Breast epithelium (tissue), 4 donors: ENCODE measurements at places on chromosomes 4 and X. TPM values are rescaled to one million over a fixed set of nuclear protein-coding genes. Genes with fewer than 3 reads are reported as not detected.
A peak's percentile ranks its signal among the peaks of the same experiment; 100 is the strongest.

- no peak for DNase-seq
These were observed 314 bp downstream of the EPHA5 start for GRCh38 chr4:65670020-65670330.

GRCh38 chrX:47179221-47179927, 14.3 kb upstream of the UBA1 start:
- DNase-seq = peak; percentile 83

MAGEA12 gene
- total RNA-seq = not detected

MXD4 gene
- total RNA-seq = 37.9 TPM

DNA sequence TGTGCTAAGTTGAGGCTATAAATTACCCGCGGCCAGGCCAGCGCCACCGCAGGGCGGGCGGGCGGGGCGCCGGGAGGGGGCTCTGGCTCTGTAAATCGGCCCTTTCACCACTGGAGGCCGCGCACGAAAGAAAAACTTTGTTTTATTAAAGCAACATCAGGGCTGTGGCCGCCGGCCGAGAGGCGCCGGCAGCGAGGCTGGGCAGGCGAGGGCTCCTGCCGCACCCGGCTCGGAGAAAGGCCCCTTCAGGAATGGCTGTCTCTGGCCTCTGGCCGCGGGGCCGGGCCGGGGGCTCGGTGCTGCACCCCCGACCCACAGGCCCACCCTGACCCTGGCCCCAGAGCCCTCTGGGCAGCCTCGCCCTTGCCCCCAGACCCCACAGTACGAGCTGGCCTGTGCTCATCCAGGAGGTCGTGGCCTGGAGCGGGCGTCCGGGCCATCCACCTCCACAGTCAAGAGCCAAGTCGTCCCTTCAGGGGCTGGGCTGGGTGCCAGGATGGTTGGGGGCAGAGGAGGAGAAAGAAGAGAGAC, 29.5 kb upstream of the FGFR3 start:
- DNase-seq = no peak

- DNase-seq = no peak
These were observed 115.6 kb downstream of the SMIM20 start for GRCh38 chr4:26029568-26030131.

DNA sequence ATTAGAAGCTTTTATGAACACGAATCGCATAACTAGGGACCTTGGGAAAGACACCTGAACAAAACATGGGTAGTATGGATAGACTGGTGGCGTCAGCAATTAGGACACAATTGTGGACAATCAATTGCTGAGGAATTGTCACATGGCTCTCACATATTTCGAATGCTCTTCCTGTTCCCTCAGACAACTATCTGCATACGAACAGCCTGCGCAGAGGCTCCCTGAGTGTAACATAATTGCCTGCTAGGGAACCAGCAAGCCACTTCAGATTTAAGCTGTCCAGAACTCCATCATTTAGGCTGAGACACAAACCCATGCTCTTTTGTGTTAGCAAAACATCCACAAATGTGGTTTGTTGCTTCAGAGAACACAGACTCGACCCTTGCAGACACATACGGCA, 160.8 kb downstream of the MGST2 start:
- DNase-seq = no peak

GRCh38 chr4:30103455-30103854, 616.7 kb upstream of the PCDH7 start:
- DNase-seq = no peak

- DNase-seq = no peak
These were observed 703.5 kb upstream of the PABPC4L start for GRCh38 chr4:134905061-134905460.

KCND1 gene
- 1.2 TPM for total RNA-seq

DNA sequence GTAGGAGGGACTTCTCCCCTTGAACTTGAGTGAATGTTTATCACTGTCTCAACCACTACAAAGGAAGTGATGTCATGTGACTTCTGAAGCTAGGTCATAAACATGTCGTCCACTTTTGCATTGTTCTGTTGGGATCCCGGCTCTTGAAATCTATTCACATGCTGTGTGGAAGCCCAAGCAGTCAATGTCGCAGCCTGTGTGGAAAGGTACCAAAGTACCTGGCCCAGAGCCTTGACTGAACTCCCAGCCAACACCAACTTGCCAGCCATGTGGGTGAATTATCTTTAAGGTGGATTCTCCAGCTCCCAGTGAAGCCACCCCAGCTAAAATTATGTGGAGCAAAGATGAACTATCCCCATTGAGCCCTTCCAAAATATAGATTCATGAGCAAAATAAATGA, 85.0 kb upstream of the USP38 start:
- no peak for DNase-seq

- DNase-seq = peak; percentile 19
These were observed 36.4 kb upstream of the MSANTD1 start for GRCh38 chr4:3212391-3213105.

CT47B1 gene
- not detected for total RNA-seq
